GM12864 (cell line): ENCODE measurements at places on chromosomes 7 and 10.

GRCh38 chr10:63504145-63504881 lies 16.9 kb upstream of the REEP3 start:
- no peak for DNase-seq

DNA sequence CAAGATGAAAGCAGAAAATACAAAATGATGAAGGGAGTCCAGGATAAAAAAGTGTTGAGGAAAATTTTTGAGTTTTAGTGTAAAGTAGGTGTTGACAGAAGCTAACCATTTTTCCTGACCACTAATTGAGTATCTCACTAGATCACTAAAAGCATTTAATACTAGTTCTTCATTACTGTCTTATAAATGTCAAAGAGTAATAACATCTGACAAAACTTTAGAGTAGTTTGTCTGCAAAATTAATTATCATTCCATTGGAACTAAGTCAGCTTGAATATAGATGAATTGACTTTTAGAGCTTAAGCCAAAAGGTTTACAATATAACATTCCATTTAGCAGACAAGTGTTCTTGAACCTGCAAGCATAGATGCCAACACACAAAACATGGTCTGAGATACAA lies 232.9 kb downstream of the FOXP2 start:
- no peak for DNase-seq

DNA sequence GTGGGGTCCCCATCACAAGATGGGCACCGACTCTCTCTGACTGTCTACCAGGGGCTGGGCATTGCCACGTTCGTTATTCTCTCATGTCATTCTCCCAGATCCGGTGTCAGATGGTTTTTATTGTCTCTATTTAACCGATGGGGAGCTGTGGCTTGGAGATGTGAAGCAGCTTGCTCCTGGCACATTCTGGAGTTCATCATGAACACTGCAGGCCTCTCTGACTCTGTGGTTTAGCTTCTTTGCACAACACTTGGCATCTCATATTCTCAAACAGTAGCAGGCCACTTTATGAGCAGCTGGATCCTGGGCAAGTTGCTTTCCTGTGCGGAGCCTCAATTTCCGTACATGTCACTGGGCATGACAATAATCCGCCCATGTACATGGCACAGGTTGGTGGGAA lies 119.9 kb downstream of the LRRC18 start:
- no peak for DNase-seq

DNA sequence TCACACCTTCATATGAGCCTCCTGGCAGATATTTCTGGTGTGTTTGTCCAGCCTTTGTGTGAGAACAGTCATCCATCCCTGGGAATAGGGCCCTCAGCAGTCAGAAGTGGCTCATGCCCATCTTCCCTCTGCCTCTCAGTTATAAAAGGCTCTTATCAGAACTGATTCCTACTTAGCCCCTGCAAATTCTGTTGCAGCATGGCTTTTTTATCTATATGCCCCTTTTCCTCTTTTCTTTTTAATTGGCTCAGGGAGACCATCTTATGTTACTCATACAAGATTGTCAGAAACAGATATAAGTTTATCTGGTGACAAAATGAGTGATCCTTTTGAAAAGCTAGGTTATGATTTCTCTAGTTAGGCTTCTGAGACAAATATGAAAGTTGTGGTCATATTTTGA lies 194.1 kb downstream of the CREB5 start:
- no peak for DNase-seq

GRCh38 chr10:32367793-32368453 lies 21.0 kb upstream of the EPC1 start:
- DNase-seq, result peak; percentile 57

- DNase-seq, result no peak
Observed at GRCh38 chr7:494259-494687, 25.4 kb downstream of the PDGFA start.

DNA sequence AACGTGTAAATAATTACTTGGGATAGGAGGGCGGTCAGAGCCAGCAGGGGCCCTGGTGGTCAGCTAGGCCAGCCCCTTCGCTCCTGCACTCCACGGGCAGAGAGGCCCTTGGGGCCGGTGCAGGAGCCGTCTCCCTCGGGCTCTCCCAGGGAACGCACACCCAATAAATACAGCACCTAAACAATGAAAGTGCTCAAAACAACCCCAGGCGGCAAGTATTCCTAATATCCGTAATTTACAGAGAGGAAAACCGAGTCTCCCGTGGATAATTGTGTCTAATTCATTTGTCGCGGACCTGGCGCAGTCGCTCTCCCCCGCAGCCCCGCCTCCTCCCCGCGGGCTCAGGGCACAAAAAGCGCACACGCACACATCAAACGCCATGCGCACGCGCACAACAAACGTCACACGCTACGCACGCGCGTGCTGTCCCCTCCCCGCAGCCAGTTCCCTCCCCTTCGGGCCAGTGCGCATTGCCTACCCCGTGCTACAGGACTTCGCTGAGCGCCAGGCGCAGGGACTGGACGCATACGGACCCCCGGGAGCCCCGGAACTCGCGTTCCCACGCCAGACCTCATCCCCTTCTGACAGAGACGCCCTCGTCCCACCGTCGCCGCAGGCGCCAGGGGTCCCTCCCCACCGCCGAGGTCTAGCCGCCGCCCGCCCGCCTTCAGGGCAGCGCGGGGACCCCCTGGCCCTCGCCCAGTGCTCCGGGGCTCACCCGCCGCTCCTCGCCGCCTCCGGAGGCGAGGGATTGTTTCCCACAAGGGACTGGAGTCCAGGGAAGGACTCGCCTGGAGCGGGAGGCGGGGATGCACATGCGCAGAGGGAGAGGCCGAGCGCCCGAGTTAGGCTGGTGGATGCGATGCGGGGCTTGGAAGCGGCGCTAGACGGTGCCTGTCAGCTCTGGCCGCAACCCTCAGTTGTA lies at the start of gene ZNF248:
Gene ZNF248 (minus strand): TSS at position 324 of the 925 bp plus-strand sequence. CDS start 1,300 bp downstream, outside the sequence.
- DNase-seq, result peak; percentile 89

- DNase-seq, result no peak
Observed at GRCh38 chr10:51955696-51956095, 256.3 kb upstream of the CSTF2T start.

DNA sequence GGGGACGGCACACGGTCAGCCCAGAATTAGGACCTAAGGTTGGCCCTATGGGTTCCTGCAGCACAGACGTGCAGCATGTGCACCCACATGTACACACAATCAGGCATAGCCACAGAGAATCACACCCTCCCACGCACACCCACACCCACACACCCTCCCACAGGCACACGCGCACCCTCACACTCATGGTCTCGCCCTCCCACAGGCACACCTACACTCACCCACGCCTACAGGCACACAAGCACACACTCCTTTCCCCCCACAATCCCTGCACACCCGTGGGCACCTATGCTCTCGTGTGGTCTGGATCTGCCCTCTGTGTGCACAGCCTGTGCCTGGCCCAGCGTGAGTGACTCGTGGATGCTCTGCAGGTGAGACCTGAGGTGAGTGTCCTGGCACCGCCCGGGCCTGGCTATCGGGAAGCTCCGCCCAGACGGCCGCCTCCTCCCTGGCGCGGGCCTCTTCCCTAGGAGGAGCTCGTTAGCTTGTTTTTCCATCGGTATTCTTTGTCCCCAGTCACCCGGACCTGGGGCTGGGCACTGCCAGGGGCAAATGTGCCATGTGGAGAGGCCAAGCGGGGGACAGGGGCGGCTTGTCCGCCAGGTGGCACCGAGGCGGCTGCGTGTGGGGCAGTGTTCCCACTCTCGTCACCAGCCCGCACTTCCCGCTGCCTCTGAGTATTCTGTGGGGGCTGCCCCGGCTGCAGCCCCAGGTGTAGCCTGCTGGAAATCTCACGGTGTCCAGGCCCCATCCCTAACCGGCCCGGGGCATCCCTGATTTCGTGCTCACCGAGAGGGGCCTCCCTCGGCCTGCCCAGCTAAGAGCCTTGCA lies 110.2 kb upstream of the FAM20C start:
- DNase-seq, result no peak
